ENCODE measurements at places on chromosomes 16 and 17. TPM values are rescaled to one million over a fixed set of nuclear protein-coding genes. Genes with fewer than 3 reads are reported as not detected.

The MYH1 gene
- total RNA-seq: not detected

- no peak overlapping the region for H3K27ac ChIP-seq
- H3K27me3 ChIP-seq: no peaks in the 10 kb centered on the region
- H3K4me1 ChIP-seq: no peaks in the 10 kb centered on the region
- H3K36me3 ChIP-seq: no peaks in the 10 kb centered on the region
- no peak for DNase-seq
Measured at GRCh38 chr17:34755371-34755770, 176.0 kb downstream of the TMEM132E start.

GRCh38 chr16:61471737-61472136 lies 564.5 kb downstream of the CDH8 start:
- no peak overlapping the region for H3K4me3 ChIP-seq
- no peak for DNase-seq
- no peak overlapping the region for H3K27ac ChIP-seq
- H3K36me3 ChIP-seq: no peaks in the 10 kb centered on the region
- H3K27me3 ChIP-seq: no peaks in the 10 kb centered on the region

DNA sequence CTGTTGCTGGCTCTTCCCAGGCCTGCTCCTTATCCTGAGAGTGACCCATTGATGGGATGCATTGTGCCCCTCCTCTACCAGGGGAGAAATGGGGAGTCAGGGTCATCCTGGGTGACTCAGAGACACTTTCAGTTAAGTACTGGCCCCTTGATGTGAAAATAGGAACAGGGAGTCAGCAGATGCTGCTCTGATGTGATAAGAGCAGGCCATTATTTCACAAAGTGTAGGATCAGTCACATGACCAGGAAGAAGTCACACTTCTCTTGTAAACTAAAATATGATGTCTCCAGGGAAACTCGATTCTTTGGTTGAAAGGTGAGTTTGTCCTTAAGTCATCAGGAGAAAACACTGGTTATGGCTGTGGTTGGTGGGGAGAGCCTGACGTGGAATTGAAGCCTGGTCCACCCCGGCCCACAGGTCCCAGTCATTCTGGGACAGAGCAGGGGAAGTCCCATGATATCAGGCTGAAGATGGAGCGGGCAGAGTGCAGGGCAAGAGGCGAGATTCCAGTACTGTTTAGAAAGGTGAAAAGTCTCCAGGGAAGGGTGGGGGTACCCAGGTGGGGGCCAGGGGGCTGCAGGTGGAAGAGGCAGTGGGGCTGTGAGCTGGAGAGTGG lies 88.6 kb upstream of the NLRP1 start:
- no peak overlapping the region for H3K4me3 ChIP-seq
- H3K27ac ChIP-seq: no peak overlapping the region
- DNase-seq: no peak
- no peaks in the 10 kb centered on the region for H3K27me3 ChIP-seq
- H3K4me1 ChIP-seq: no peaks in the 10 kb centered on the region
- no peaks in the 10 kb centered on the region for H3K36me3 ChIP-seq

DNA sequence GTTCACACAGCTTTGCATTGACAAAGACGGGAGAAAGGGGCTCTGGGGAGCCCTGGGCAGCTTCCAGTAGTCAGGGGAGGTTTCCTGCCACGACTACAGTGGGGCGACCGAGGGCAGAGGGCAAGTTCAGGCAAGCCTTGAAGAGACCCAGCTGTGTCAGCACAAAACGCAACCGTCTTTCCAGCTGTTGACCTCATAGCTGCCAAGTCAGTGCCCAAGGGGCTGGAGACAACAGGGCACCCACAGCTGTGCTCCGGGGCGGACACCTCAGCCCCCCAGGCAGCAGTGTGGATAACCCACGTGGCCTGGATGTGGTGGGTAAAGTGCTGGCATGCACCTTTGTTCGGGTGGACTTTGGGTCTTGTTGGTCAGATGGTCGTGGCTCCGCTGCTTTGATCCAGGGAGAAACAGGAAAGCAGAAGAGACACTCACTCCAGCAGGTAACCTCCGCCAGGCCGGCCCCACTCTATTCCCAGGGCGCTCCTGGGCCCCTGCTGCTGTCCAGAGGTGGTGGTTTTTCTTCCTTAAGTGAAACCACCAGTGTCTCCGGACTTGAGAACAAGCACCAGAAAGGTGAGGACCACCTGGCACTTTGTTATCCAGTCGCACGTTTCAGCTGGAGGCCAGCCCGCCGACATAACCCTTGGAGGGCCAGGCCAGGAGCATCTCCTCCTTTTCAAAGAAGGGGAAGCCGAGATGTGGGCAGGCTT lies 17.6 kb upstream of the CBX2 start:
- H3K4me3 ChIP-seq: no peak overlapping the region
- no peak for DNase-seq
- H3K27me3 ChIP-seq: no peaks in the 10 kb centered on the region
- H3K27ac ChIP-seq: no peak overlapping the region
- no peaks in the 10 kb centered on the region for H3K4me1 ChIP-seq
- no peaks in the 10 kb centered on the region for H3K36me3 ChIP-seq

GRCh38 chr16:3149630-3150345 lies 15.0 kb downstream of the ZNF213 start:
- no peaks in the 10 kb centered on the region for H3K27me3 ChIP-seq
- H3K4me3 ChIP-seq: peak overlapping the region; percentile 76
- no peaks in the 10 kb centered on the region for H3K36me3 ChIP-seq
- peaks cover 27% of the 10 kb centered on the region for H3K4me1 ChIP-seq
- H3K27ac ChIP-seq: peak overlapping the region; percentile 91

GRCh38 chr17:61393550-61393903 lies 6.1 kb upstream of the TBX2 start:
- no peaks in the 10 kb centered on the region for H3K4me1 ChIP-seq
- H3K27me3 ChIP-seq: peaks cover 24% of the 10 kb centered on the region
- H3K27ac ChIP-seq: no peak overlapping the region
- H3K36me3 ChIP-seq: no peaks in the 10 kb centered on the region
- no peak for DNase-seq
- H3K4me3 ChIP-seq: no peak overlapping the region

DNA sequence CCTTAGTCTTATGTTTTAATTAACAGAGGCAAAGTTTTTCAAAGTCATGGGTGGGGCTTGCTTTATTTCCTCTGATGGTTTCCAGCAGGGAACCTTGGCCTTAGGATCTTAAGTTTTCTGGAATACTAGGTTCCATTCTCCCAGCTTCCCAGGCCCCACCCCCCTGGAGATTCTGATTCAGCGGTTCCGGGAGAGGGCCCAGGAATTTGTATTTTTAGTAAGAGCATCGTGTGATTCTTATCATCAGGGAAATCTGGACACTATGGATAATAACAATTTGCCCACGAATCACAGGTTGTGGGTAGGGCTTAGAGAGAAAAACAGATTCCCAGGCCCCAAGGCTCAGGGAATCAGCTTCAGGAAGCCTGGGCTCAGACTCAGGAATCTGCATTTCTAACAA lies 263.6 kb downstream of the NTN1 start:
- no peak overlapping the region for H3K27ac ChIP-seq
- no peaks in the 10 kb centered on the region for H3K36me3 ChIP-seq
- H3K4me1 ChIP-seq: no peaks in the 10 kb centered on the region
- no peak for DNase-seq

DNA sequence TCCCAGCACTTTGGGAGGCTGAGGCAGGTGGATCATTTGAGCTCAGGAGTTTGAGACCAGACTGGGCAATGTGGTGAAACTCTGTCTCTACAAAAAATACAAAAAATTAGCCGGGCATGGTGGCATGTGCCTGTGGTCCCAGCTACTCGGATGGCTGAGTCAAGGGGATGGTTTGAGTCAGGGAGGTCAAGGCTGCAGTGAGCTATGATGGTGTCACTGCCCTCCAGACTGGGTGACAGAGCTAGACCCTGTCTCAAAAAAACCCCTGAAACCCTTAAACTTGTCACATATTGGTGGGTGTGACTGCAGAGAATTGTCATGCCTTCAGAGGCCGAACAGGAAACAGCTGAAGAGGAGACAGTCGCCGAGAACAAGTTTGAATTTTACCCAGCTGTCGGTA lies 13.4 kb downstream of the RPTOR start:
- no peaks in the 10 kb centered on the region for H3K27me3 ChIP-seq
- DNase-seq: no peak
- no peaks in the 10 kb centered on the region for H3K4me1 ChIP-seq
- H3K36me3 ChIP-seq: no peaks in the 10 kb centered on the region

The SHISA9 gene
- 0.41 TPM for total RNA-seq

- no peak within 1 kb of the TSS for H3K27ac ChIP-seq
- H3K4me3 ChIP-seq: peak within 1 kb of the TSS; percentile 53
- H3K27me3 ChIP-seq: peaks cover 4% of the 10 kb centered on the region
- no peak for DNase-seq
Measured at GRCh38 chr17:45784293-45784740, at the start of gene CRHR1. Gene CRHR1 (plus strand): TSS chr17:45784320. CDS start chr17:45784545, 225 bp downstream.

- H3K4me3 ChIP-seq: no peak overlapping the region
- H3K27ac ChIP-seq: no peak overlapping the region
- no peaks in the 10 kb centered on the region for H3K27me3 ChIP-seq
- H3K36me3 ChIP-seq: no peaks in the 10 kb centered on the region
- no peaks in the 10 kb centered on the region for H3K4me1 ChIP-seq
Measured at GRCh38 chr17:5050278-5050677, 15.1 kb upstream of the SLC52A1 start.

The SLC38A8 gene
- total RNA-seq: not detected
